Smooth muscle cell of the umbilical artery (primary cell): ENCODE measurements at places on chromosomes 3 and 15. TPM values are rescaled to one million over a fixed set of nuclear protein-coding genes. Genes with fewer than 3 reads are reported as not detected.

NPAP1 gene
- not detected in 2 replicates for total RNA-seq

SNTN gene
- total RNA-seq, result not detected in 2 replicates

EFCC1 gene
- not detected in 2 replicates for total RNA-seq

TMEM40 gene
- total RNA-seq, result not detected in 2 replicates

EFL1 gene
- total RNA-seq, result 23.5 and 30.2 TPM in 2 replicates

POC1A gene
- 1.5 and 5.7 TPM in 2 replicates for total RNA-seq

UROC1 gene
- not detected in 2 replicates for total RNA-seq

CRYGS gene
- total RNA-seq, result 1.4 and 2.4 TPM in 2 replicates

C3orf20 gene
- 0.05 TPM in 1 of 2 replicates, not detected in the other for total RNA-seq

ZBED2 gene
- not detected in 2 replicates for total RNA-seq

SLC27A2 gene
- 0.05 and 0.30 TPM in 2 replicates for total RNA-seq

LRTM1 gene
- total RNA-seq, result not detected in 2 replicates

UPK1B gene
- not detected in 2 replicates for total RNA-seq

BUB1B gene
- 3.6 and 19.2 TPM in 2 replicates for total RNA-seq

CHRFAM7A gene
- under 0.01 TPM in 1 of 2 replicates, not detected in the other for total RNA-seq

EFCAB12 gene
- 0.05 TPM in 1 of 2 replicates, not detected in the other for total RNA-seq

FEZF2 gene
- not detected in 2 replicates for total RNA-seq

CACNA1D gene
- not detected in 2 replicates for total RNA-seq

TARS3 gene
- total RNA-seq, result 13.9 and 14.3 TPM in 2 replicates
